SHP77 (cell line): ENCODE measurements at places on chromosomes 7 and 10.

DNA sequence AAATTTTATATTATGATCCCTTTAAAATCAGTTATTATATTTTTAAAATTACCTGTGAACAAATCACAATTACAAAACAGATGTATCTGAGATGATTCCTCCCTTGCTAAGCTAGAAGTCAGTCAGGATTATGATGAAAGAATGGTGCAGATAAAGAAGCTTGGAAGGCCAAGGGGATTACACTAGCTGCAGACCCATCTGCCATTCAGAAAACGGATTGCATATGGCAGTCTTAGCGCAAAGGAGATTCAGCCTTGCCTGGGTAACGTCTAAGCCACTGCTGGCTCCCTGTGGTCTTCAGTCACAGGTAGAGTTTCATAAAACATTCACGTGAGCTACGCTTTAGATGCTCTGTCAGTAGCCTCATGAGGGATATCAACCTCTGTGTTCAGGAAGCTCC is 222.2 kb downstream of the POU6F2 start:
- DNase-seq: no peak

- DNase-seq: no peak
Observed at GRCh38 chr10:69609077-69609476, 21.0 kb upstream of the FAM241B start.

DNA sequence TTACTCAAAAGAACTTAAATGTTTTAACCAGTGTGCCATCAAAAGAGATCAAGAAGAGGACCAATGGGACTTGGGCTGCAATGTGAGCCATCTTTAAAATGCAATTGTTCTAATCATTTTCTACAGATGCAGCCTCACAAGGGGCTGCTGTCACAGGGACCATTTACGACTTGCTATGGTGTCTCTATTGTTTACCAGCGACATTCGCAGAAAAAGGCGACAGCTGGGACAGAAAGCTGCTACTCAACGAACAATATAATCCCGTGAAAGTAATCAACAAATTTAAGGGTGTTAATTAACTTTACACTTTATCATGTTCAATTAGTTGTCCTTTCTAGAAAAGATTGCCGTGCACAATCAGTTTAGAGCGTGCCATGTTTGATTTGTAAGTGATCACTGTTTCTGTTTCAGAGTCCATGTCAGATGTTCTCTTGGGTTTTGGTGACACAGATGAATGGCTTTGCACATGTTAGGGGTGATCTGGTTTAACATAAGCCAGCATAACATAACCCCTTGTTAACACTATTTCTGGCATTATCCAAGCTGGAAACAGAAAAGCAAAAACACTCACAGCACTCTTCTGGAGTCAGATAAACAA is 110.8 kb downstream of the HIBADH start:
- no peak for DNase-seq

DNA sequence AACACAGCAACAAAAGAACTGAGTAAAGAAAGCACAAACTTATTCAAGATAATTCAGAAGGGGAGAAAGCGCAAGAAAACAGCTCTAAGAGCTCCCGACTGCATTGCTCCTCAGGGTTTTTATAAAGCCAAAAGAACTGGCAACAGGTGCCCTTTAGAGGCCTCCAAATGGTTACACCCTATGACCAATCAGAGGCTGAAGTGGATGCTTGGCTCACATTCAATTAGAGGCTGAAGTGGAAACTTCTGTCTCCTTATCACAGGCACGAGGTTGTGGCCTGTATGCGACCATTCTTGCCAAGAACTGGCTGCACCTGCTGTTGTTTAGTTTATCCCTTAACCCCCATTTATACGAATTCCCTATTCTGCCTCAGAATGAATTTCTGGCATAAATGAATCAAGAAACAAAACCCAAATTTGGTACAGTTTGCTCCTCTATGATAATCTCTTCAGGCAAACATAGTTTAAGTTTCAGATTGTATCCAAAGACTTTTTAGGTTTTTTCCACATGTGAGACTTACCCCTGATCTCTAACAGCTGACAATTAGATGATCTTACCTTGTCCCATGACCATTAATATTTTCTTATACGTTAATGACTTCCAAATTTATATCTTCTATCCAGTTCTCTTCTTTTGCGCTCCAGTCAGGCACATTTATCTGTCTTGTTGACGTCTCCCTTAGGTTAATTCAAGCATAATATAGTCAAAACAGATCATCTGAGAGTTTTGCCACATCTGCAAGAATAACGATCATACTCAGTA is 504.8 kb downstream of the NXPH1 start:
- DNase-seq: peak; percentile 12

DNA sequence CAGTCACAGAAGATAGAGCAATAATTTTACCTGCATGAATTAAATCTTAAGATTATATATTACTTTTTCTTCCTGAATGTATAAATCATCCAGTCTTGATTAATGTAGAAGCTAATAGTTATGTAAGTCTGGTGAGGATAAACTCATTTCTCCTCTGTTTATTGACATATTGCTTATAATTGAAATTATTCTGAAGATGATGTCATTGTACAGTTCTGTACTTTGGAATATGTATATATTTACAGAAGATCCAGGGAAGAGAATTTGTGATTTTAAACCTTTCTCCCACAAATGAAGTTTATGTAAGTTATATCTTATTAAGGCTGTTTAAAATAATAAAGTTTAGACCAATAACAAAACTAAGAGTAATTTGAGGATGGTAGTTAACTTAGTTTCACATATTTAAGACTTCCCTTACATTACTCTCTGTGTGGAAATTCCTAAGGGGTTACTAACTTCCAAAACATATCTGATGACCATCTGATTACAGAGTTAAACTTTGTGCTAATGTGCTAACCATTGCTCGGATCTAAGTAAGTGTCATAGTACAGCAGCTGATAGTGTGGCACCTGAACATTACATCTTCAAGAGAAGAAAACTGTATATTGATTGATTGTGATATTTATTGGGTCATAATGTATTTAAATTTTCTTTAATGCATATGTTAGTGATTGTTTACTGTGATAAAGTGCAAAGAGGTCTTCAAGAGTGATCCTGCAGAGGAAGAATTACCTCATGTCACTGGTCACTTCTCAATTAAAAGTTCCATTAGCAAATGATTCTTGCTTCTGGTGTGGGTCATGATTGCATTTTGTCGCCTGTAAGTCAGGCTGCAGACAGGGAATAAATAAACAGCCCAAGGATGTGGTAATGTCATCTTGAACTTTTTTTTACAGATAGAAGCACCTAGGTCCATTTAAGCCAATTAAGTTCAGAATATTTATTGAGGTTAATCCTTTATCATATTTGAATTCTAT is 96.9 kb downstream of the UBE3C start:
- no peak for DNase-seq

GRCh38 chr10:3146289-3146688 is 26.3 kb downstream of the PITRM1 start:
- DNase-seq: no peak
